ENCODE measurements at places on chromosomes 3 and 15. TPM values are rescaled to one million over a fixed set of nuclear protein-coding genes. Genes with fewer than 3 reads are reported as not detected.

Gene ADAMTSL3
- 11.9 TPM for total RNA-seq

Gene DAG1
- total RNA-seq = 117 TPM

Gene MYH15
- 0.22 TPM for total RNA-seq

Gene RNF111
- 20.3 TPM for total RNA-seq

Gene TM4SF18
- total RNA-seq = 11.2 TPM

Data from left ventricle myocardium inferior (tissue), 1 donor.